RWPE2 (cell line): ENCODE measurements at places on chromosomes 13 and 19.

DNA sequence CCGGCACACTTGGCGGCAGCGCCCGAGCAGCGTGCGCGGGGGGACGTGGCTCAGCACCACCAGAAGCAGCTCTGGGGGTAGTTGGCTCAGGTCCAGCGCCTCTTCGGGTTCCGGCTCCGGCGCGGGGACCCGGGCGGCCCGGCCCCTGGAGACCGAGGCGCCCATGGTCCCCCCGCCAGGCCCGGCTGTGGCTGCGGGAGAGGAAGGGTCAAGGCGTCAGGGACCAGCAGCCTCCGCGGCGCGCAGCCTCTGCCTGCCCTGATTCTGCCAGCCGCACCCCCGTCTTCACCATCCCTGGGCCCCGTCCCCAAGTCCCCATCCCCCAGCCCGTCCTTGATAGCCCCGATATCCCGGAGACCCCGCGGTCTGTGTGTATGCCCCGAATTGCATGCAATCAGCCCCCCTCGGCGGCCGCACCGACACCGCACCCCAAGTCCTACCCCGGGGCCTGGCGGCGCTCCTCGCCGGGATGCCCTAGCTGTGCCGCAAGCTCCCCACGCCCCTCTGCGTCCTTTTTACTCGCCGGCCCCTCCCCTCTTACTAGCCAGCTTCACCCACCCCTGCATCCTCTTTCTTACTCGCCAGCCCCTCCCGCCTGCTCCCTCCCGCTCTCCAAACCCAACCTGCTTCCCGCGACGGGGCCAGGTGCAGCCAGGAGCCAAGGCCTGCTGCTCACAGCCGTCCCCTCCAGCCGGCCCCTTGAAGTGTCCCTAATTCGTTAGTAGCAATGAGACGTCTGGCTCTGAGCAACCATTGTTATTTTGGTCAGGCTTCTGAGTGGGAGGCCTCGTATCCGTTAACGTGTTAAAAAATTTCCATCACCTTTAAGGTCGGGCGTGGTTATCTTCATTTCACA, at the start of gene FBXO27:
FBXO27 (minus strand) TSS at position 487 of the 856 bp plus-strand sequence; CDS start at position 165, 322 bp downstream.
- peak; percentile 68 for DNase-seq

DNA sequence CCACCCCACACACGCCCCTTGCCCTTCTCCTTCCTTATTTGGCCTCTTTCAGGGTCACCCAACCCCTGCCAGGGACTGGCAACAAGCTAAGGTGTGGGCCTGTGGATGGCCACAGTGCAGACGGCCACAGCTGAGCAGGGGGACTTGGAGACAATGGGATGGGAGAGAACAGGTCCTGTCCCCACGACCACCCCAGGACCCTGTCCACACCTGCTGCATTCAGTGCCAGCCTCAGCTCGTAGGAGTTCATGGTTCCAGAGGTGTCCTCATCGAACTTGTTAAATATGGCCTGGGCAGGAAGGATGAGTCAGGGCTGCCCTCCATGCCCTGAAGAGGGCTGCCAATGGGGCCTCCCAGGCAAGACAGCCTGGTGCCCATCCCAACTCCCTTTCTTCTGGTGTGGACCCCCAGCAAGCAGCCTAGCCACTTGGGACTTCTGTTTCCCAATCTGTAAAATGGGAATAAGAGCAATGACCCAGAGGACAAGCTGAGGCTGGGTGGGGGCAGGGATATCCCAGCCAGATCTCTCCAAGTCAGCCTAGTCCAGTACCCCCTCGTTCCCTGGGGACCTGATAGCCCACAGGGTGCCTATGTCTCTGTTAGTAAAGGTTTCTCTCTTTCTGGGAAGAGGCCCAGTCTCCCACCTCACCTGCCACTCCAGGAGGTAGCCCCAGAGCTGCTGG, 10.6 kb downstream of the CAPN12 start:
- peak; percentile 47 for DNase-seq

DNA sequence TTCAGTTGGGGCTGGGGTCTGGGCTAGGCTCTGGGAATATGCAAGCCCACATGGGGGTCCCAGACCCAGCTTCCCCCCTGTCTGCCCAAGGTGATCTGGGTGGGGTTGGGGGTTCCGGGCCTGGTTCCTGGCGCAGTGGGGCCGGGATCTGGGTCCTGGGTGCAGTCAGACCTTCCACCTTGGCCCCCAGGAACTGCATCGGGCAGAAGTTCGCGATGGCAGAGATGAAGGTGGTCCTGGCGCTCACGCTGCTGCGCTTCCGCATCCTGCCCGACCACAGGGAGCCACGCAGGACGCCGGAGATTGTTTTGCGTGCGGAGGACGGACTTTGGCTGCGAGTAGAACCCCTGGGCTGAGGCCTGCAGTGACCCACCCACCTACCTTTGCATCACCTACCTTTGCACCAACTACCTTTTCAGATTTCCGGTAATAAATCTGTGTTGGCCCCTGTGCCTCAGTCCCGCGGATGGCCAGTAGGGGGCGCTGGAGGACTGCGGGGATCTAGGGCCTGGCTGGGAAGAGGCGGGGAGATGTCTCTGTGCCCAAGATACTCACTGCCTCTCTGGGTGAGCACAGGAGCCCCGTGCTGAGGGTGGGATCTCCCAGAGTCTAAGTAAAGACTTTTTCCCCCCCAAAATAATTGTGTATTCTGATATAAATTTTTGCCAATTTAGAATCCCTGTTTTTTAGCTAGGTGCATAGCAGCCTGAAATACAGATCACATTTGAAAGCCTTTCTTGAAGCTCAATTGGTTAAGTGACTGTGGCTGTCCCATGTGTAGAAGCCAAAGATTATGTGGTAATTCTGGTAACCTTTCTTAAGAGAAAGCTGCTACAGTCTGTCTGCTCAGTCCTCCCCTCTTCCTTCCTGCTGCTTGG, 11.5 kb upstream of the CYP4F3 start:
- DNase-seq = no peak

DNA sequence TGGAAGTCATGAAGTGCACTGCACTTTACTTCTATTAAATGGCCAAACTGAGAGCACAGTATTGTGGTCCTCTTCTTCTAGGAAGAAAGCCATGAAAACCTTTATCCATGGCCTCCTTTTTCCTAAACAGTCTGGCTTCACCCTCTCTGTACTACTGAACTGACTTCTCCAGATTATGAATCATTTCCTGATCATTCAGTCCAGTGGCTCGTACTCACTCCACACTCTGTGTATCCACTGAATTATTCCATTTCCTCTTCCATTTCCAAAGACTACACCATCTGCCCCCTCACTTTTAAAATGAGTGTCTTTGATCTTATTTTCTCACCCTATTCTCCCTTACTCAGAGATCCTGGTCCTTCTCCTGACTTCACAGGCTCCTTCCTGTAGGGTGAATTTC, 29.7 kb upstream of the FREM2 start:
- no peak for DNase-seq

DNA sequence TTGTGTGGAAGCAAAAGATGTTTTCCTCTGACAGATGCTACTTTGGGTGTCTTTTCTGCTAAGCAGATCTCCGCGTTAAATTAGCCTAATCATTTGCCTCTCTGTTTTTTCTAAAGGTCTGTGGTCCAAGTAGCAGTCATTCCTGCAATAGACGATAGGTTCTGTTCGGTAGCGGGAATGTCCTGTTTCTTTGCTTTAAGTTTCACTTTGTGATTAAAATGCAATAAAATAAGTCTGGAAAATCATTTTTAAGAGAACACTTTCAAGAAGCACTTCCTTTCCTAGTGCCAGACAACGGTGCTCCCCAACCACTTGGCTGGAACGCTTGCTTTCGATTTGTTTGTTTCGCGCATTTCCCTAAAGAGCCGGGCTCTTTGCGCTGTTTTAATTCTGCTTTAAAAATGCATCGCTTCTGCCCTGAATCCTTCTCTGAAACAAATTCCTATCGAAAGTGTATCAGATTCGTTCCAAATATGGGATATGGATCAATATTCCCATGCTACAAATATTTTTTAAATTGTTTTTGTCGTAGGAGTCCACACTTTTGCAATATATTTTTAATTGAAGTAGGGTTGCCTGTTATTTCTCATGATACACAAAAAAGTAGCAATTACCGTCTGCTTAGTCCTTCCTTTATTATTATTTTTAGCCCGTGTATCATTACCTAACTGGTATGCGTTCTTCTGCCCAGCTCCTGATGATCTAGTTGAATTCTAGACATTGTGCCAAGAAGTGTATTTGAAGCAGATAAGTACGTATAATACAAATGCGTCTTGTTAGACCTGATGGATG, 14.2 kb downstream of the ZIC2 start:
- no peak for DNase-seq

DNA sequence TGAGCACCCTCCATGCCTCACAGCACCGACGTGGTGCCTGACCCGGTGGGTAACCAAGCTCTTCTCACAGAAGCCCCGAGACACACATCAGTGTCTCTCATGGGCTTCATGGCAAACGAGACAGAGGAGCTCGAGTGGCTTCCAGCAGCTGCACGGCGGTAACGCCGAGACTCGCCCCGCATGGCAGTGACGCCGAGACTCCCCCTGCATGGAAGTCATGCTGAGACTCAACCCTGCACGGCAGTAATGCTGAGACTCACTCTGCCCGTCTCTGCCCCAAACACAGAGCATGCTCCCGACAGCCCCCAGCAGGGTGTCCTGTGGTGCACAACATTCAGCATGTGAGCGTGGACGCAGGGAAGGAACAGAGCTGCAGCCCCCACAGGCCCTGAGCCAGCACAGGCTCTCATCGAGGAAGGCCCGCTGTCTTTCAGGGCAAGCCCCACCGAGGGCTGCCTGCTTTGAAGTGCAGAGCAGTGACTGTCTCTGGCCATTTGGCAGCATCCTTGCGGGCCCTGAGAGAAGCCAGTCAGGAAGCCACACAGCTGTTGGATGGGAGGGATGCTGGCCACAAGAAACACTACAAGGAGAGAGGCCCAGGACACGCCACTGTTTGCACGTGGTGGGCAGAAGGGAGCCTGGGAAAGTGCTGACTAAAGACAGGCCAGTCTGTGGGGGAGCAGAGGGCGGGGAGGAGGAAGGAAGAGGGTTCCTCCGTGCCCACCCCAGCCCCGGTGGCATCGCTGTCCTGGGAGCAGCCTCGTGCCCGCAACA, 9.5 kb downstream of the GAS6 start:
- DNase-seq = peak; percentile 51

- DNase-seq = no peak
Measured at GRCh38 chr19:7427944-7428343, 60.9 kb downstream of the PEX11G start.

GRCh38 chr13:57612568-57612967, 19.0 kb upstream of the PCDH17 start:
- no peak for DNase-seq

DNA sequence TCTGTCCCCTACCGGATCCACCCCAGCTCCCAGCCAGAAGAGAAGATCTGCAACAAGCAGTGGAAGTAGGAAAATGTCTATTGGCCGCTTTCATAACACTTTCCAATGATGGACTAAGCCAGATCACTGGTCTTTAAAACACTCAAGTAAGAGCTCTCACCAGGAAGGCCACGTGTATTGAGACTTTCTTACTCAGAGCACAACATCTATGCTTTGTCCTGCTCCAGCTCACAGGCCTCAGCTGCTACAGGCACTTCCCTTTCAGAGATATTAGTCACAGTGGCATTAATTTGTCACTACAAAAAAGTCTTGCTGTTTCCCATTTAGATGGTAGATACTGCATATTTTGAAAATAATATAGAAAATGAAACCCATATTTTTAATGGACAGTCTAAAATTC, 164.2 kb downstream of the ABCC4 start:
- no peak for DNase-seq

GRCh38 chr19:28065026-28065425, 1147.9 kb downstream of the UQCRFS1 start:
- no peak for DNase-seq

DNA sequence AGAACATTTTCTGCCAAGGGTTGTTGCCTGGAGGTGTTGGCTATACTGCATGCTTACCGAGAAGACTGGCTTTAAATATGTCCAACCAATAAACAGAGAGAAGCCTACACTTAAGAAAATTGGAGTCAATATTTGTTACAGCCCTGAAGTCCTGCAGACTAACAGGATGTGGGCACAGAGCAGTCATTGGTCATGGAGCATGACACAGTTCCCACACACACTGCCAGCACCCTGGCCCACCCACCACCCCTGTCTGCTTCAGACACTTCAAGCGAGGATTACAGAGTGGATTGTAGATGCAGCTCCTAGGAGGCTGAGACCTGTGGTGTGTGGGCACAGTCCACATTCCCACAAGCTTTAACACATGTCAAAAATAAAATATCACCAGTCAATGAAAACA, 21.0 kb upstream of the SERP2 start:
- DNase-seq = no peak

GRCh38 chr13:105530468-105530867, 1005.0 kb downstream of the EFNB2 start:
- no peak for DNase-seq

- no peak for DNase-seq
Measured at GRCh38 chr13:98246538-98247172, 69.6 kb upstream of the RNF113B start.

- peak; percentile 86 for DNase-seq
Measured at GRCh38 chr19:18951721-18952281, 10.8 kb upstream of the HOMER3 start.

DNA sequence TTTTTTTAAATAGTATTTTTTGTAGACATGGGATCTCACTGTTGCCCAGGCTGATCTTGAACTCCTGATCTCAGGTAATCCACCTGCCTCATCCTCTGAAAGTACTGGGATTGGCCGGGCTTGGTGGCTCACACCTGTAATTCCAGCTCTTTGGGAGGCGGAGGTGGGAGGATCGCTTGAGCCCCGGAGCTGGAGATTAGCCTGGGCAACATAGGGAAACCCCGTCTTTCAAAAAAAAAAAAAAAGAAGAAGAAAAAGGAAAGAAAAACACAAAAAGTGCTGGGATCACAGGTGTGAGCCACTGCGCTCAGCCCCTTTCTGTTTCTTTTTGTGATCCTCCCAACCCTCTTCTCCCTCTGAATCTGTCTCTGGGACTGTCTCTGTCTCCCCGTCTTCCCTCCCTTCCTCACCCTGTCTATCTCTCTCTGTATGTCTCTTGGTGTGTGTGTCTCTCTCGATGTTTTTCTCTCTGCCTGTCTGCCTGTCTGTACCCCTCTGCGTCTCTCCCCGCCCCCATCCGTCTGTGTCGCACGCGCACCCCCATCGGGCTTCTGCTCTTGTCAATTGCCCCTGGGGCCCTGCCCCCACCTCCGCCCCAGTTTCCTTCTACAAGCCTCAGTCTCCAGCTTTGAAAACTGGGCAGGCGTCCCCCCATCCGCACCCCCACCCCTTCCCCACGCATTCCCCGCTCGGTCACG, 540 bp upstream of the ZFP36 start:
- DNase-seq = no peak

- DNase-seq = no peak
Measured at GRCh38 chr13:111241862-111242261, 78.6 kb upstream of the TEX29 start.

DNA sequence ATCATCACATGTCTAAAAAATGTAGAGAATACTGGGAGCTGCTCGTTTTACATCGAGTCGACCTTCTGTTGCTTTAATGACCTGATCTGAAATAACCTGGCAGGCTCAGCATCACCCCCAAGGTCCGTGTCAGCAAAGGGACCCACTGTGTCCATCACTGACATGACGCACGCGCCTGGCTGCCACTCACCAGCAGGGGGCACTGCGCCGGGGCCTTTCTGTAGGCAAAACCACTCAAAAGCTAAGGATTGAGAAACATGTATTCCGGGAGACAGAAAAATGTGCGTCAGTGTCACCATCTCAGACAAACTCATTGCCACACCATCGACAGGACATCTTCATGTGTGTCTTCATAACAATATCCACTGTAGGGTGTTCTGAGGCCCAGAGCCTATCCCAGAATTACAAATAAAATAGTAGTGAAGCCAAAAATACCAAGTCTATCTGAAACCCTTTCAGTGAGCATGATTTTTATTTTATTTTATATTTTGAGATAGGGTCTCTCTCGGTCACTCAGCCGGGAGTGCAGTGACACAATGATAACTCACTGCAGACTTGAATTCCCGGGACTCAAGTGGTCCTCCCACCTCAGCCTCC, 130.3 kb upstream of the LSM14A start:
- DNase-seq = no peak
